Glomerular endothelial cell (primary cell): ENCODE measurements at places on chromosomes 7 and 10. TPM values are rescaled to one million over a fixed set of nuclear protein-coding genes. Genes with fewer than 3 reads are reported as not detected.

PURB gene
- 17.0 and 21.4 TPM in 2 replicates for total RNA-seq

EN2 gene
- not detected in 2 replicates for total RNA-seq

SYT15 gene
- total RNA-seq: 0.29 TPM in 1 of 2 replicates, not detected in the other

GIMAP1 gene
- 6.5 and 12.1 TPM in 2 replicates for total RNA-seq

CYP2E1 gene
- total RNA-seq: 0.64 TPM in 1 of 2 replicates, not detected in the other

EPHA1 gene
- total RNA-seq: not detected in 2 replicates

NOS3 gene
- total RNA-seq: 16.5 and 22.0 TPM in 2 replicates

PRSS37 gene
- not detected in 2 replicates for total RNA-seq

GBX1 gene
- total RNA-seq: not detected in 2 replicates

MYO3A gene
- total RNA-seq: 0.05 TPM in 1 of 2 replicates, not detected in the other

SLC26A3 gene
- total RNA-seq: not detected in 2 replicates

SLC29A4 gene
- 3.8 and 6.2 TPM in 2 replicates for total RNA-seq

- DNase-seq: no peak
These were observed 511.7 kb downstream of the PLXDC2 start for GRCh38 chr10:20327954-20328353.

GRCh38 chr7:134504660-134505164, 22.7 kb upstream of the AKR1B10 start:
- no peak for DNase-seq

GRCh38 chr10:102279104-102279503, 33.8 kb downstream of the GBF1 start:
- no peak for DNase-seq

GRCh38 chr7:47571331-47572093, 10.4 kb downstream of the TNS3 start:
- no peak for DNase-seq

GRCh38 chr7:1727812-1728570, 57.9 kb downstream of the ELFN1 start:
- DNase-seq: no peak

- no peak for DNase-seq
These were observed 24.8 kb upstream of the ADARB2 start for GRCh38 chr10:1762076-1762475.

GRCh38 chr7:21620054-21620453, 77.2 kb downstream of the DNAH11 start:
- DNase-seq: no peak

- DNase-seq: no peak
These were observed 106.5 kb upstream of the PRR15 start for GRCh38 chr7:29457141-29457561.

GRCh38 chr7:64853679-64854078, 49.4 kb upstream of the ZNF273 start:
- DNase-seq: no peak

DNA sequence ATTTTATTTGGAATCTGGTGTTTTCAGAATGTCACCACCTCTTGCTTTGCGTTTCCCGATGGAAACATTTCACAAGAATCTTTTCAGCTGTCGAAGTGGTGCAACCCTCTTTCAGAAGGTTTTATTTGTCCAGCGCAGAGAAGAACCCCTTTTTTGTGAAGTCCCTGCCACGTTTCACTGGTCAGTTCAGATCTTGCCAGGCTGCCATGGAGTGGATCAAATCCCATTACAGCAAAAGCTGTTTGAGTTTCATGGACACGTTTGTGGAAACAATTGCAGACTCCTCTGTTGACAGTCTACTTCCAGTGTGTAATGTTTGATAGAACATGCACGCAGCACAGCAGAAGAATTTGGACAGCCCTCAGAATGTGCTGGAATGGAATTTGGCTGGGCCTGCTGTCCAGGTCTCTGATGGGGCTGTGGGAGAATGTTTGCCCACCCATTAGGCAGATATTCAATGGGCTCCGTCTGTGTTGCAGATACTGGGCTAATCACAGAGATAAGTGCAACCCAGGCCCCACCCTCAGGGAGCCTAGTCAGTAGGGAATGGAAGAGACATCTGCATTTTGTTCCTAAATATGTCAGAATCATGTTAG, 143.2 kb downstream of the GRK5 start:
- DNase-seq: no peak

GRCh38 chr7:28957064-28957750, 923 bp downstream of the TRIL start:
- no peak for DNase-seq

DNA sequence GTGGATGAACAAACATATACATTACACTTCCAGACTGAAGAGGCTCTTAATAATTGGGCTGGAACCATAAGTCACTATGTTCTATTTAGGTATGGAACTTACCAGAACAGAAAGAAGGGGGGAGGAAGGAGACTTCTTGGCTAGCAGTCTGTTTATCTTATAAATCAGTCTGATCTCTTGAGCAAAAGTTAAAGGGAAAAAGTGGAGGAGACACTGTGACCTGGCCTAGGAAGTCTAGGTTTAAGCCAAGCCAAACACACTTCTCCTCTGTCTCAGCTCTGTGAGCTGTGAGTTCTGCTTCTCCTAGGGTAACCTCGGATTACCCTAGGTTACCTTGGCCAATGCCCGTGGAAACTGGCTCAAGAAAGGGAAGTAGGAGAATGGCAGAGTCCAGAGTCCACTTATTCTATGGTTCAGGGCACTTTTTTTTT, 95.2 kb downstream of the PFKFB3 start:
- no peak for DNase-seq

GRCh38 chr10:113704637-113705343, 25.1 kb downstream of the CASP7 start:
- no peak for DNase-seq

- DNase-seq: no peak
These were observed 269.6 kb downstream of the ELFN1 start for GRCh38 chr7:1939434-1940401.

DNA sequence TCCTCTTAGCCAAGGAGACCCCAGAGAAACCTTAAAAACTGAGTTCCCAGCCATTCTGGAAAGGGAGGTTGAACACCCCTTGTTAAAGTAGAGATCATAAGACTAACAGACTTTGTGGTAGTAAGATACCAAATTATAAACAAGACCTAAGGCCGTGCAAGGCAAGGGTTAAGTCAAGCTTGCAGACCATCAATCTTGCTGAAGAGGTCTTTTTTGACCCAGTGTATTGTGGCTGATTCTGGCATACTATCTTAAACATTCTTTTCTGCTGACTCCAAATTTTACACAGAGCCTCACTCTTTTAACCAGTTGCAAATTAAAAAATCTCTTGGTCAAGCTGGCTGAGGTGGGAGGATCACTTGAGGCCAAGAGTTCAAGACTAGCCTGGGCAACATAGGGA, 1.2 kb upstream of the TBRG4 start:
- DNase-seq: no peak

GRCh38 chr10:1860351-1860750, 123.0 kb upstream of the ADARB2 start:
- no peak for DNase-seq
